Vagina (tissue), 2 donors: ENCODE measurements at places on chromosomes 4 and X.

GRCh38 chr4:54861201-54861600 is 203.4 kb downstream of the KIT start:
- H3K4me3 ChIP-seq: no peak overlapping the region
- no peak for DNase-seq
- no peaks in the 10 kb centered on the region for H3K27me3 ChIP-seq
- no peak overlapping the region for H3K27ac ChIP-seq
- no peaks in the 10 kb centered on the region for H3K4me1 ChIP-seq
- H3K36me3 ChIP-seq: no peaks in the 10 kb centered on the region

- peaks cover 7% of the 10 kb centered on the region for H3K36me3 ChIP-seq
- DNase-seq: no peak
- no peak overlapping the region for H3K4me3 ChIP-seq
Observed at GRCh38 chrX:24702362-24703184, 8.9 kb downstream of the POLA1 start.

GRCh38 chr4:20311856-20312255 is 60.2 kb downstream of the SLIT2 start:
- no peak overlapping the region for H3K27ac ChIP-seq
- DNase-seq: no peak
- no peaks in the 10 kb centered on the region for H3K4me1 ChIP-seq
- no peak overlapping the region for H3K4me3 ChIP-seq
- no peaks in the 10 kb centered on the region for H3K36me3 ChIP-seq

DNA sequence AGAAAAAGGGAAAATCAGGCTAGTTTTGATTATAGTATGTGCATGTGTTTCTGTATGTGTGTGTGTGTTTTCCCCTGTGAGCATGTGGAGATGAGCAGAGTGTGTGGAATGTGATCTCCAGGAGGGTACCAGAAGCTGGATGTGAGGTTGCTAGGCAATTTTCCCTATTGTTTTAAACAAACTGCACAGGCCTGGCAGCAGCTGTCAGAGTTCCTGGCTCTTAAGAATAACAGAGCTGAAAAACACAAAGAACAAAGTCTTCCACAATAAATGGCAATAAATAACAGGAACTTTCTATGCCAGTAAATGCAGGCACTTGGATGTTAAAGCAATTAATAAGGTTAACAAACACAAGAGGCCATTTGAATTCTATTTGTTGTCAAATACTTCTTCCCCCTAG is 344.6 kb upstream of the CTSO start:
- no peak overlapping the region for H3K27ac ChIP-seq
- no peaks in the 10 kb centered on the region for H3K4me1 ChIP-seq
- H3K36me3 ChIP-seq: no peaks in the 10 kb centered on the region

DNA sequence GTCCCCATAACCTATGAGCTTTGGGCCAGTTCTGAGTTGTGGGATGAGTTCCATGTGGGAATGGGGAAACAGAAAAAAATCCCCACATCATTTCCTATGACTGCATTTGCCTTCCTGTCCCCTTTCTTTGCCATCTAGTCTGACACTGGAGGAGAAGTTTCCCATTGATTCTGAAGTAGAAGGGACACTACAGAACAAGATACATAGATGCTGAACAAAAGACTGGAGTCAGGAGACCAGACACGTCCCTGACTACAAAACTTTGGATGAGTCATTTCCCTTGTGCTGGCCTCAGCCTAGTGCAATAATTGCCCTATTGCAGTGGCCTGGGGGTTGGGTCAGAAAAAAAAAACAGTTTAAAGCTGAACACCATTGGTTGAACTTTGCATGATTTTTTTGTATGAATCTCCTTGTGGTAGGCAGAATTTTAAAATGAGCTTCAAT is 22.1 kb downstream of the BEX3 start:
- no peaks in the 10 kb centered on the region for H3K36me3 ChIP-seq
- no peaks in the 10 kb centered on the region for H3K27me3 ChIP-seq
- H3K4me3 ChIP-seq: no peak overlapping the region
- H3K27ac ChIP-seq: no peak overlapping the region

- H3K4me1 ChIP-seq: peaks cover 5% of the 10 kb centered on the region
- H3K27me3 ChIP-seq: no peaks in the 10 kb centered on the region
- DNase-seq: no peak
- no peak overlapping the region for H3K4me3 ChIP-seq
Observed at GRCh38 chr4:122602277-122603142, 18.4 kb downstream of the IL21 start.

DNA sequence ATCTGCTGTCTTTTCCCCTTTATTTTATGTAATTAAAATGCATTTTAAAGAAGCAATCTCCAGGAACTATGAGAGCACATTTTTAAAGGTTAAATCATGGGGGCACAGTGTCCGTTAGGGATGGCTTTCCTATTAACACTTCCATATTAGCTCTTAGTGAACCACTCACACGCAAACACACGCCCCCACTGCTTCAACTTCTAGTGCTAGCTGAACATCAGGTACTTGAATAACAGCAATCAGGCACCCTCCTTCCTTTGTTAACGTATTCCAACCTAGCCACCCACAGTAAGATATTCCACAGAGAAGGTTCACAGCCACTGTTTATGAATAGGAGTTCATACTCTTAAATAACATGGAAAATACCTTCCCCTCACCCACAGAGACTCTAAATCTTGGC is 9.3 kb downstream of the TMEM255A start:
- no peak overlapping the region for H3K4me3 ChIP-seq
- no peak for DNase-seq
- no peak overlapping the region for H3K27ac ChIP-seq
- no peaks in the 10 kb centered on the region for H3K36me3 ChIP-seq
- no peaks in the 10 kb centered on the region for H3K27me3 ChIP-seq

DNA sequence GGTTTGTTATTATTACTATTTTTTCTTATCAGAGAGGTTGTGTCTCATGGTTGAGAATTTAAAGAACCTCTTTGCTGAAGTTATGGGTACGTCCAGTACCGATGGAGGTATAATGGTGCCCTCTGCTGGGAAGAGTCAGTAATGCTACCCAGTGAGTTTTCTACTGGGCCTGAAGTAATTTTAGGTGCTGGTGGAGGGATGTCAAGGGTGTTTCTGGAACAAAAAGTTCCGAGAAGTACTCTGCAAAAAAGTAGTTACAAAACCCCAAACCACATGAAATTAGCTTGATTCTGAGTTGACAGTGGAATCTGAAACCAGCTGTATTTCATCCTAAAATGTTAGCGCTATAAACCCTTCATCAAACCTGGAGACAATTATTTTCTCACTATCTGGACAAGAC is 102.5 kb upstream of the MID1 start:
- H3K27ac ChIP-seq: no peak overlapping the region
- H3K27me3 ChIP-seq: no peaks in the 10 kb centered on the region
- H3K4me3 ChIP-seq: no peak overlapping the region
- DNase-seq: no peak
- H3K36me3 ChIP-seq: no peaks in the 10 kb centered on the region
- H3K4me1 ChIP-seq: no peaks in the 10 kb centered on the region

- no peak overlapping the region for H3K4me3 ChIP-seq
- H3K36me3 ChIP-seq: no peaks in the 10 kb centered on the region
- H3K27me3 ChIP-seq: no peaks in the 10 kb centered on the region
- no peaks in the 10 kb centered on the region for H3K4me1 ChIP-seq
- no peak overlapping the region for H3K27ac ChIP-seq
Observed at GRCh38 chr4:22129454-22130029, 181.0 kb upstream of the KCNIP4 start.

GRCh38 chr4:95957054-95957453 is 117.2 kb downstream of the PDHA2 start:
- DNase-seq: no peak
- H3K27ac ChIP-seq: no peak overlapping the region
- H3K27me3 ChIP-seq: no peaks in the 10 kb centered on the region
- no peak overlapping the region for H3K4me3 ChIP-seq
- H3K4me1 ChIP-seq: no peaks in the 10 kb centered on the region

GRCh38 chrX:40253771-40254170 is 156.0 kb upstream of the BCOR start:
- no peak overlapping the region for H3K27ac ChIP-seq
- H3K36me3 ChIP-seq: no peaks in the 10 kb centered on the region
- no peaks in the 10 kb centered on the region for H3K4me1 ChIP-seq
- H3K4me3 ChIP-seq: no peak overlapping the region

- no peaks in the 10 kb centered on the region for H3K27me3 ChIP-seq
- no peaks in the 10 kb centered on the region for H3K36me3 ChIP-seq
- no peak overlapping the region for H3K27ac ChIP-seq
- H3K4me1 ChIP-seq: peaks cover under 1% of the 10 kb centered on the region
- H3K4me3 ChIP-seq: no peak overlapping the region
- DNase-seq: no peak
Observed at GRCh38 chr4:11402192-11402591, 26.5 kb downstream of the HS3ST1 start.

DNA sequence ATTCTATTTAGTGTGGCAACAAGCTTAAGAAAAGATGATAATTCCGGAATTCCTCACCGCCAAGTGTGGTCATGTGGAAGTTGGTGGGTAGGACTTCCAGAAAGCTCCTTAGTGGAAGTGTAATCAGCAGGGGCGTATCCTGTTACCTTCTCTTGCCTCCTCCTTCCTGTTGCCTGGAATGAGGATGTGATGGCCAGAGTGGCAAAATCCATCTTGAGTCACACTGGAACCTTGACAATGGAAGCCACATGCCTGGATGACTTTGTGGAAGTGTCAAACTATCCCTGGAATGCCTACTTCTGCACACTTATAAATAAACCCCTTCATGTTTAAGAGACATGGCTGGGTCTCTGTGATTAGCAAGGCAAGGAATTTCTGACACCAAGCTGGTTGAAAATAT is 191.0 kb downstream of the PRDM5 start:
- no peak overlapping the region for H3K4me3 ChIP-seq
- H3K27ac ChIP-seq: no peak overlapping the region
- no peaks in the 10 kb centered on the region for H3K36me3 ChIP-seq
- DNase-seq: no peak
- H3K27me3 ChIP-seq: no peaks in the 10 kb centered on the region
- H3K4me1 ChIP-seq: no peaks in the 10 kb centered on the region
